ENCODE measurements at places on chromosomes 7 and 10. TPM values are rescaled to one million over a fixed set of nuclear protein-coding genes. Genes with fewer than 3 reads are reported as not detected.

The NKX2-3 gene
- not detected for total RNA-seq

The NUP205 gene
- total RNA-seq: 64.0 TPM

The FEZF1 gene
- not detected for total RNA-seq

The PPP1R3C gene
- 1.8 TPM for total RNA-seq

The TMEM229A gene
- not detected for total RNA-seq

The FAM200A gene
- 7.6 TPM for total RNA-seq

The RBP3 gene
- not detected for total RNA-seq

The GDF2 gene
- total RNA-seq: not detected

The CD36 gene
- not detected for total RNA-seq

The NPY4R gene
- not detected for total RNA-seq

The CLRN3 gene
- not detected for total RNA-seq

The LBX1 gene
- total RNA-seq: not detected

The VGF gene
- total RNA-seq: 17.5 TPM

The PPP3CB gene
- 21.9 TPM for total RNA-seq

The NANOS1 gene
- 0.88 TPM for total RNA-seq

The PTER gene
- total RNA-seq: 12.9 TPM

The PDE1C gene
- total RNA-seq: 2.6 TPM

The CISD1 gene
- 17.0 TPM for total RNA-seq

The TRPV6 gene
- 7.6 TPM for total RNA-seq

The SFRP5 gene
- not detected for total RNA-seq

The LRRC18 gene
- total RNA-seq: not detected

The SUN3 gene
- not detected for total RNA-seq

The ANKRD30A gene
- total RNA-seq: not detected

The GRM3 gene
- not detected for total RNA-seq

All from kidney epithelial cell (primary cell).